ENCODE measurements at places on chromosomes 1 and 21.

DNA sequence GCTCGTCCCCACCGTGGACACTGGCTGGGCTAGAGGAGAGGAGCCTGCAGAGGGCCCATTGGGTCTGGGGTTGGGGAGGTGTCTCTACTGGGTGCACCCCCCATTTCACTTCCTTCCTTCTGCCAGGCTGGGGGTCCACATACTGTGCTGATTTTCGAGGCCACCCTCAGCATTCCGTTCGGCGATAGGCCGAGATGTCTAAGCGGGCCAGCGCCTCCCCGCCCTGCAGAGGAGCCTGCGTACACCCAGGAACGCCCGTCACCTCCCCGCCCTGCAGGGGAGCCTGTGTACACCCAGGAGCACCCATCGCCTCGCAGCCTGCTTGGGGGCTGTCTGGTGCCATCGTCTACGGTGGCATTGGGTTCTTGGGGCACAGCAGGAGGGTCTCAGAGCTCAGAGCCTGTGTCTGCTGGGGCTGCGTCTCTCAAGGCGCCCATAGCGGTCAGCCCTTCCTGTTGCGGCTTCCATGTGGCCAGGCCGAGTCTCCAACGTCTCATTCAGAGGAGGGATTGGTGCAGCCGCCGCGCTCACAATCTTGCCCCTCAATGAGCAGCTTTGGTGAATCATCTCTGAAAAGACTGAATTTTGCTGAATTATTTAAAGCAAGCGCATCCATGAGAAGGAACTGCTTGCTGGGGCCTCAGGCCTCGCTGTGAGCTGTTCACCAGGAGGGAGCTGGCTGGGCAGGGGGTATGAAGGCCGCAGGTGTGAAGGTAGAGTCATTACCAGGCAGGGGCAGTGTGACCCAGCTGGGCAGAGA is 30.7 kb upstream of the AGPAT3 start:
- no peak for DNase-seq

GRCh38 chr1:23242414-23242813 is 25.1 kb upstream of the HTR1D start:
- no peak for DNase-seq

GRCh38 chr1:77433934-77434333 is 152.1 kb downstream of the AK5 start:
- DNase-seq, result no peak

- no peak for DNase-seq
Measured at GRCh38 chr1:227846265-227846858, 30.9 kb downstream of the PRSS38 start.

GRCh38 chr1:115744646-115745275 is 23.8 kb downstream of the CASQ2 start:
- no peak for DNase-seq

DNA sequence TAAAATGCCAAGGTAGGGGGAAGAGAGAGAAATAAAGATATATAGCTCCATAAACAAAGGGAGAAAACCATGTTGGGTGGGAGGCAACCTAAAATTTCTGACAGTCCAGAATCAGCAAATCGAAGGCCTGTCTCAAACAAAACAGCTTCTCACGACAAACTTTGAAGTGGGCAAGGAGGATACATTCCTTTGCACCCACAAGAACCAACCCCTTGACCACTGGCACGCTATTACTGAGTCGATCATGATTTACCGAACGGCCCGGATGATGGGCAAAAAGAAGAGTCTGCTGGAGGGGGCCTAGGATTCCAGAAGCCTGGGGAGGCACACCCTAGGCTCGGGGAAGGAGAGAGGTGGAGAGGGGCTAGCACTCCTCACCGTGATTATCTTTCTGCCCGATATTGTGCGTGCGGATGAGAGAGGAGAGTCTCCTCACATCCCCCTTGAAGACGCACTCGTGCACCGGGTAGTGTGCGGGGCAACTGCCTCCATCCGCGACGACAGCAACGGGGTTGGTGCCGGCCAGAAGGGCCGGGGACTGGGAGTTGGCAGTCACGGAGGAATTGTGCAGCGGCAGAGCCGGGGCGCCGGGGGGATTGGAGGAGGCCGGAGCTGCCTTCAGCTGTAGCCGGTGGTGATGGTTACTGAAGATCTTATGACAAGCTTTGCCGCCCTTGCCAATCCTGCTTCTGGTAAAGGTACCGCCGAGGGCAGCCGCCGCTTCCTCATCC is 756 bp downstream of the ANKRD13C start:
- DNase-seq, result peak; percentile 80

DNA sequence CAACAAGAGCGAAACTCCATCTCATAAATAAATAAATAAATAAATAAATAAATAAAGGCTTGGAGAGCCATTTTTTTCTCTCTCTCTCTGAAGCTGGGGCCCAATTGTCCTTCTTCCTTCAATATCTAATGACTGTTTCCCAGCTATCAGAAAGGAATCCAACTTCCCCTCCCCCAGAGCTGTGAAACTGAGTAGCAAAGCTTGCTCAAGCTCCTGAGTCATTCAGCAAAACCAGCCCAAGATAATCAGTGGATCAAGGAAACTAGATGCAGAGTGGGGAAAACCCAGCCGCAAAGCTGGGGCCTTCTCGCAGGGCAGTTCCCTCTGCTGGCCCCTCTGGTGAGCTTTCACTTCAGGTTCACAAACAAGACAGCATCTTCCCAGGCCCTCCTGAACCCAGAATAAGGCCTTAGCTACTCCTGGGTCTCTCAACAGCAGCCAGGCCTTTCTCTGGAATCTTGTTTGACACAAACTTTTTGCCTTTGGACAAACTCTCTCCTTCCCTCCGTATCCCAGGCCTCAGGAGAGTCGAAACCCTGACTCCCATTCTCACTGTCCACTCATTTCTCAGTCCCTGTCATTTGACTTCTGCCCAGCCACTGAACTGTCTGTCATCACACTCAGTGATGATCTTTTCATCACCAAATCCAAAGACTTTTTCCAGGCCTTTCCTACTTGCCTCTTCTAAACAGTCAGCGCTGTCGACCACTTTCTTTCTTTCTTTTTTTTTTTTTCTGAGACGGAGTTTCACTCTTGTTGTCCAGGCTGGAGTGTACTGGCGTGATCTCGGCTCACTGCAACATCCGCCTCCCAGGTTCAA is 18.0 kb upstream of the PTP4A2 start:
- peak; percentile 85 for DNase-seq

GRCh38 chr21:45433301-45433700 is 28.3 kb downstream of the COL18A1 start:
- DNase-seq, result no peak
